ENCODE measurements at places on chromosomes 1 and 21.
A peak's percentile ranks its signal among the peaks of the same experiment; 100 is the strongest.

DNA sequence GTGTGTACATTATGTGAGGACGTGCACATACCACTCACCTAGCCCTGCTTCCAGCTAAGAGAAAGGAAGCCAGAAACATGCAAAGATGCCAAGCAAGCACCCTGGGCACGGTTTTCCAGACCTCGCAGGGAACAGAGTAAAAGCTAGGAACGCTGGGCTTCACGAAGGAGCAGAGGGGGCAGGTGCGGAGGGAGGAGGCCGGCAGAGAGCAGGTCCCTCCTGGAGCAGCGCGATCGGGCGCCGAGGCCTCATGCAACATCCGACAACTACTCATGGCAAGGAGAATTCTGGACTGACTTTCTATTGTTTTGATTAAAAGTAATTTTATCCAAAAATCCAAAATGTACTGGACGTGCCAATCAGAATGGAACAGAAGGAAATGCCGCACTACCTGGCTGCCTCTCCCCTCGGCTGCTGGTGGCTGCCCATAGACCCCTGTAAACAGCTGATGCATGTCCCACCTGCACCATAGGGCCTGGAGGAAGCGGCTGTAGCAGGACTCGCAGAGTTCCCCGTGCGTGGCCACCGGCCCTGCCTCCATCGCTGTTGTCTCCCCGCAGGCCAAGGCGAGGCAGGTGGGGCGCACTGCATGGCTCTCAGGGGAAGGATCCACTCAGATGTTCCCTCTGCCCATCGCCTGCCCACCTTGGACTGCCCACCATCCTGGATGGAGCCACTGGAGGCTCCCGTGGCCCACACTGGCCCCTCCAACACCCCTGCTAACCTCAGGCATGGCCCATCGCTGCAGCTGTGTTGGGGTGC is 93.5 kb downstream of the WDR4 start:
- DNase-seq = no peak

DNA sequence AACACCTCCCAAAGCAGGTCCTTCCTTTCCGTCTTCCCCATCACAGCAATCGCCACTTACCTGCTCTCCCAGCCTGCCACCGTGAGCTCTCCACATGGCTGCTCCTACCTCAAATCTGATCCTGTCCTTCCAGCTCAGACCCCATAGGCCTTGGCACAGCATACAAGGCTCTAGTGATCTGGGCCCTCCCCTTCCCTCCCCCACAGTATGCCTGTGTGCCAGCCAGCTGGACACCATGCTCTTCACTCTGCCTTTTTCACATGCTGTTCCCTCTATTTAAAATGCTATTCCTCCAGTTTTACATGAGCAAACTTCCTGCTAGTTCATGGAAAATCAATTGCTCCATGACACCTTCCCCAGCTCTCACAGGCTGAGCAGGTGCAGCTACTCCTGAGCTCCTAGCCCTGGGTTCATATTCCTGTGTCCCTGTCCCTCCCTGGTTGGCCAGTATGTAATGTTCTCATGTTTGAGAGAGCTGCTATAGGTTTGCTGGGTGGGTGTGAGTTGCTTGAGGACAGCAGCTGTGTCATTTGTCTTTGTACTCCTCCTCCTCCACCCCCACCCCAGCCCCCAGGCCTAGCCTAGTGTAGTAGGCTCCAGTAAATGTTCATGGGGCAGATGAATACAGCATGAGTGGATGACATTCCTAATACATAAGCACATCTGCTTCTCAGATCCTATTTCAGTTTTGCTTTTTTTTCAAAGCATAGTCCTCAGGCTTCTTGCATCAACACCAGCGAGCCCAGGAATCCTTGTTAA is 6.3 kb upstream of the TNNT2 start:
- peak; percentile 88 for DNase-seq

- peak; percentile 47 for DNase-seq
These were observed 1.8 kb downstream of the ARPC5 start for GRCh38 chr1:183633676-183634343.

- no peak for DNase-seq
These were observed 44.3 kb upstream of the IL10 start for GRCh38 chr1:206816390-206817287.

GRCh38 chr1:20110679-20111078 is 8.7 kb downstream of the PLA2G2D start:
- peak; percentile 71 for DNase-seq

DNA sequence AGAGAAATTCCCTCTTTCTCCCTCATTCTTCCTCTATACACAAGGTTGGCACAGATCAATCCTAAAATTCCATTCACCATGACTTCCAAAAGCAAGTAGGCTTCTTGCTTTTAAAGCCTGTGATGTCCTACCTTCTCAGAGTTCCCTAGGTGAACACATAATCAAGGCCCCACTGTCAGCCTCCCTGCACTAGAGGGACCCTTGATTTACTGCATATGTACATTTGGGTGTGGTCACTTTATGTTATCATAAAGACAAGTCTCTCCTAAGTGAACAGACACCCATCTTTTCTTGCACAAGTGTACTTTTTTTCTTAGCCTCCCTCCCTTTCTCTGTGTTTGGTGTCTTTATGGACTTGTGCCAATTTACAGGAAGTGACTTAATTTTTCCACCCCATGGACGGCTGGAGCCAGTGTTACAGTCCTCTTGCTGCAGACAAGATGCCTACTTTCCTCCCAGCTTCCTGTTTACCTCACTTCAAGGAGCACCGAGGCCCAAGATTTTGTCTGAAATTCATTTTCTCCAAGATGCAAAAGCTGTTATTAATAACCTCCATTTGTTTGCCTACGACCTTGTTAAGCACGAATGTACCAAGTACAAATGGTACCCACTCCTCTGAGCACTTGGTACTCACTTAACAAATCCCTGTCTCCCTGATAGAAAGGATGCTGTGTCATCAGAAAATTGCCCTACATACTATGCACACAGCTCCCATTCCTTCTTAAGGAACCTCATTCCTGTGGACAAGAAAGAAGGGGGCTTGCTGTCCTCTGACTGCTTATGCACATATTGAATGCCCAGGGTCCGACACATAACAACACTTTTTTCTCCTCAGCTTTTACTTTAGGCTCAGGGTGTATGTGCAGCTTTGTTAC is 82.8 kb upstream of the SLC44A3 start:
- DNase-seq = no peak

DNA sequence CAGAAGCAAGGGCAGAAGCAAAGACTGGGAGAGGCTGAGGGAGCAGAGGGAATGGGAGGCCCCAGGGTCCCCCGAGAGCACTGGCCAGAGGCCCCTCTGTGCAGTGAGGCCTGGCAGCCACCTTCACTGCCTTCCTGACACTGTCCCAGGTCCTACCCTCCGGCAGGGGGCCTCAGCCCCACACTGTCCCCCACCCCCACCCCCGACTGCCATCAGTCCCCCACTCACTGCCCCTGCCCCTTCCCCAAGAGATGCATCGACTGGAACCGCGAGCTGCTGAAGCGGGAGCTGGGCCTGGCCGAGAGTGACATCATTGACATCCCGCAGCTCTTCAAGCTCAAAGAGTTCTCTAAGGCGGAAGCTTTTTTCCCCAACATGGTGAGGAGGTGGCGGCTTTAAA is 13.0 kb upstream of the PADI6 start:
- no peak for DNase-seq
